ENCODE measurements at places on chromosomes 7 and 10.

- DNase-seq: no peak
Measured at GRCh38 chr7:39606352-39606751, 17.0 kb upstream of the RALA start.

DNA sequence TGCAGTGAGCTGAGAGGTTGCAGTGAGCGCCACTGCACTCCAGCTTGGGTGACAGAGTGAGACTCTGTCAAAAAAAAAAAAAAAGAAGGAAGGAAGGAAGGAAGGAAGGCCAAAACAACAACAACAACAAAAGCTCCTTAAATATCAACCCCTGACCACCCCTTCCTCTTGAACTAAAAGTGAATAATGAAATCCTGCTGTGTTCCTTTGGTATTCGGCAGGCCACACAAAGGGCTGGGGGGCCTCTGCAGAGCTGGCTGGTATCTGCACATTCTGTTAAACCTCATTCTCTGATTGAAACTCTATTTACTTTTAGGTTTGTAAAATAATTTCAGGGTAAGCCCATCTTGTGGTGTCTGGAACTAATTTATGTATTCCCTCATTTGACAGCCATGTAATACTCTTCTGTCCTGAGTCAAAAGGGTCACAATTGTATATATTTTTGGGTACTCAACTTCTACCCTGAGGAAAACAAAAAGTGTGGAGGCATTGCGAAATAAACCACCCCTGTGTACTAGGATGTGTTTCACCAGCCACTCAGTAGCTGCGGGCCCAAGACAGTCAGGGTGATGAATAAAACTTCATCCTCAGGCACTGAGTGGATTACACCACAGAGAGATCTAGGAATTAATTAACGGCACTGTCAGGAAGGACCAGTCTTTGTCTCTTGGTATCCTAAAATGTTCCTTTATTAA is 446.4 kb upstream of the PFKP start:
- no peak for DNase-seq

GRCh38 chr7:111212857-111213523 is 122.1 kb downstream of the LRRN3 start:
- DNase-seq: no peak

DNA sequence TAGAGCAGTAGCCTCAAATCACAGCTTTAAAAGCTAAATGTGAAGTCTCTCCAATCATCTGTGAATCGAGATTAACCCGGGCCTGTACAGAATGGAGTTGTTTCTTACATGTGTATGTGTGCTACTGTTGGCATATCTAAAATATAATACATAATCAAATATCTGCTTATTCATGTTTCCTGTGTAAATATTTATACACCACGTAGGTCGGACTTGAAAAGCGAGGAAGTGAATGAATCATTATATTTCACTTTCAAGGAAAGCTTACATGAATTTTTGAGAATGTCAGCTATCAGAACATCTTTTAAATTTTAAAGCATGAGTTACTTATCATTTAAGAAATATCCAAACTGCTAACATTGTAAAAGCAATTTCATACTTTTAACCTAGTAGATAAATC is 233.3 kb downstream of the SLC25A13 start:
- no peak for DNase-seq

DNA sequence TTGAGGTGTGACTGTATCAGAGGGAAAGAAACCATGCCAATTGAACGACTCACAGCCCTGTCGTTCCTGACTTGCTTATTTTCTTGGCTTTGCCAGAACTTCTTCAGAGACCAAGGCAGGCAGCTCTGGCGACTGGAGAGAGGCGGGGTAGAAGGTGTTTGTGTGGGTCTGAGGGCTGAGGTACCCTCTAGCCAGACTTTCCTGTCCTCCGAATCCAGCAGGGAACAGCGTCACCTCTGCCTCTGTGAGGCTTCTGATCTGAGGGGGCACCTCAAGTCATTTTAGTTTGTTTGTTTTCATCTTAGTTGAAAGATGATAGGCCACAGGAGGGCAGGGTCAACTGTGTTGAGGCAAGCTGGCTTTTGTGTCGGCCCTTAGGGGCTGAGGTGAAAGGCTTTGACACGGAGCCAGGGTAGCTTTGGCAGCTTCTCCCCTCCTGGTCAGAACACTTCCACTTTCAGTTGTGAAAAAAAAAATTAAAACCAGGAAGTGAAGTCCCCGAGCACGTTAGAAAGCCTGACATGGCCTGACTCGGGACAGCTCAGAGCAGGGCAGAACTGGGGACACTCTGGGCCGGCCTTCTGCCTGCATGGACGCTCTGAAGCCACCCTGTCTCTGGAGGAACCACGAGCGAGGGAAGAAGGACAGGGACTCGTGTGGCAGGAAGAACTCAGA is 1.9 kb downstream of the ACSL5 start:
- DNase-seq: no peak

- no peak for DNase-seq
Measured at GRCh38 chr10:132892004-132892403, 50.4 kb downstream of the CFAP46 start.

DNA sequence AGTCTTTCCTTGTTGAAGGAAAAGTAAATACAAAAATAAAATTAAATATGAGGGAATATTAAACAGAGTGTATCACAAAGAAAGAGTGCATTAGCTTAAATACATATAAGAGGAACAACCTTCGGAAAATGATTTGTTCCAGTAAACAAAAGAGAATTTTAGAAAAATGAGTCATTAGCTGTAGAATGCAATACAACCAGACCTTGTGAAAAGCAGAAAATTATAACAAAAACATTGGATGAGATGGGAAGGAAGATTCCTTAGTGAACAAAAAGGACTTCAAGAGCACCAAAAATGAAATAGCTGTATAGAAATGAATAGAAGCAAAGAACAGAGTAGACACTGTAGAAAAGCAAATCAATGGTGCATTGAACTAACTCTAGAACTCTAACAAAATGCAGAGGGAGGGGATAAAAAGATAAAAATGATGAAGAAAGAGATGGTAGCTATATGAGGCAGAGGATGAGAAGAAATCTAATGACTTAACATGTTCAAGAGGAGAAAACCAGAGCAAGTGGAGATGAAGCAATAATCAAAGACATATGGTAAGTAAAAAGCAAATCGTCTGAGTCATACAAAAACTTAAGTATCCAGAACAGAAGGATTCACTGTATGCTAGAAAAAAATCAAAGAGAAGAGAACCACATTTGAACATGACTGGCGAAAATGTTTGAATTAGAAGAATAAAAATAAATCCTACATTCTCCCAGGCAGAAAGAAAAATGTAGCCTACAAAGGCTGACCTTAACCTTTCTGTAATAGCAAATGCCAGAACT is 190.5 kb downstream of the TMEM26 start:
- no peak for DNase-seq

- no peak for DNase-seq
Measured at GRCh38 chr7:64997927-64998391, 7.1 kb upstream of the ZNF117 start.

- no peak for DNase-seq
Measured at GRCh38 chr10:21934307-21934706, 69.2 kb downstream of the DNAJC1 start.

DNA sequence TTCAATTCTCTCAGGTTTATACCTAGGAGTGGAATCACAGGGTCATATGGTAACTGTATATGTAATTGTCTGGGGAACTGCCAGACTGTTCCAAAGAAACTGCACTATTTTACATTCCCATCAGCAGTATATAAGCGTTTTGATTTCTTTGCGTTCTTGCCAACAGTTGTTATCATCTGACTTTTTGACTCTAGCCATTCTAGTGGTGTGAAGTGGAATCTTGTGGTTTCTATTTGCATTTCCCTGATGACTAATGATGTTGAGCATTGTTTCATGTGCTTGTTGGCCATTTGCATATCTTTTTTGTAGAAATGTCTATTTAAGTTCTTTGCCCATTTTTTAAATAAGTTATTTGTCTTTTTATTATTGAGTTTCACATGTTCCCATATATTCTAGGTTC is 44.3 kb upstream of the ZC3HAV1 start:
- DNase-seq: no peak

DNA sequence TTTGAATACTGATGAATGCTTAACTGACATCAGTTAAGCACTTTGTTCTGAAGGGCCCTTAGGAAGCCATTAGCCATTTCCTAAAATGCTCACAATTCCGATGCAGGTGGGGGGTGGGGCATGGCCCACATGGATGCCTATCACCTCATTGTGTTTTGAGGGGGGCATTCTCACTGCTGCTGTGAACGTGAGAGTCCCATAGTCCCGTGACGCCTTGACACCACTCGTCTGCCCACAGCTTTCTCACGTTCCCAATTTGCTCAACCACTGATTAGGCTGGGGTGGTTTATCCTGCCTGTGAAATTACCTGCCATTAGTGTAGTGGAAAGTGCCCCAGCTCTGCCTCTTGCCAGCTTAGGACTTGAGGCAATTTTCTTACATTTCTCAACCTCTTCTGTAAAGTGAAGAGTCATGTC is 31.9 kb downstream of the DUSP5 start:
- DNase-seq: no peak

DNA sequence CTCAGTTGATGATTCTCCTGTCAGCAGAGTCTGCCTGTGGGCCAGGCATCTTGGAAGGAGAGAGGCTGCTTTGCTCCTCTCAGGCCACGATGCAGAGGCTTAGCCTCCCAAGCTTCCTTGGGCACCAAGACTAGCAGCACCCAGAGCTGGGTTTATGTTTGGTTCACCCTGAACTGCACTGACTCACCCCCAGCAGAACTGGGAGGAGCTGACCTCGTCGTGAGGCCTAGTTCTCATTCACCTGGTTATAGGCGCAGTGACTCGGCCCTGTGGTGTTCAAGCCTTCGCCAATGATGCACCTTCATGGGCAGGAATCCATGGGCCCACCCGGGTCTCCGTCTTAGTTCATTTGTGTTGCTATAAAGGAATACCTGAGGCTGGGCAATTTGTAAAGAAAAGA is 122.0 kb upstream of the ZNF438 start:
- DNase-seq: no peak

GRCh38 chr10:4708123-4708759 is 117.8 kb upstream of the AKR1E2 start:
- DNase-seq: no peak

- DNase-seq: no peak
Measured at GRCh38 chr7:99380823-99381663, 6.5 kb downstream of the ARPC1B start.

- DNase-seq: no peak
Measured at GRCh38 chr10:31929261-31930022, 811 bp upstream of the ARHGAP12 start.

GRCh38 chr10:88515235-88515634 is 67.9 kb downstream of the RNLS start:
- no peak for DNase-seq

GRCh38 chr7:72430531-72430930 is 18.4 kb upstream of the CALN1 start:
- DNase-seq: no peak

- DNase-seq: no peak
Measured at GRCh38 chr7:159017210-159017609, 127.5 kb downstream of the VIPR2 start.

- DNase-seq: no peak
Measured at GRCh38 chr7:138618506-138618905, 82.7 kb downstream of the SVOPL start.

DNA sequence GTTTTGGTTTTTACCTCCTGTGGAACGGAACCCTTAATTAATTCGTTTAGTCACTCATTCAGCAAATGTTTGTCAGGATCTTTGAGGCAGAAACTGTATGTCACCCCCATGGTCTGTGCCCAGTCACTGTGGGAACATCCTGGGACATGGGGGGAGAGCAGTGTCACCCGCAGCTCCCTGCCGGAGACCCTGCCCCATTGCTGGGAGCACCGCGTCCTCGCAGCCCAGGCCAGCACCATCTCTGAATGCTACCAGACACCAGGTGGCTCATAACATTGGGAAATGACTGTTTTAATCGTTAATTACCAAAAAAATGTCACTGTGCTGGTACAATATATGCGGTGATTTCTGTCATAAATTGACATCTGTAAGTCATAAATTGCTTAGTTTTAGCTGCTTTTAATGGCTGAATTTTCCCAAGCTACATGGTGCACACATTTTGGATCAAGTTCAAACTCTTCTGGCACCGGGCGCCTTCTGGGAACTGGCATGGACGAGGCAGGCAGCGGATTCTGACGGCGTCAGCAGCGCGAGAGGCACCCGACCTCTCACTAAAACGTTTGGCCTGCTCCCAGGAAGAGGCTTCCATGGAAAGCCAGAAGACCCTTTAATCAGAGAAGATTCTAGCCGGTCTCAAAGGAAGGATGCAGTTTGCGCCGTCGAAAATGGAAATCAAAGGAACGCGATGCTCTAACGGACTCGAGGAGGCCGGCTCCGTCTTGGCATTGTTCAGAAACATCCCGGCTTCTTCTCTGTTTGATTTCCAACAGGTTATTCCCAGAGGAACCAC is 184.2 kb downstream of the ADARB2 start:
- no peak for DNase-seq
